ENCODE measurements at places on chromosomes 2 and 18.

DNA sequence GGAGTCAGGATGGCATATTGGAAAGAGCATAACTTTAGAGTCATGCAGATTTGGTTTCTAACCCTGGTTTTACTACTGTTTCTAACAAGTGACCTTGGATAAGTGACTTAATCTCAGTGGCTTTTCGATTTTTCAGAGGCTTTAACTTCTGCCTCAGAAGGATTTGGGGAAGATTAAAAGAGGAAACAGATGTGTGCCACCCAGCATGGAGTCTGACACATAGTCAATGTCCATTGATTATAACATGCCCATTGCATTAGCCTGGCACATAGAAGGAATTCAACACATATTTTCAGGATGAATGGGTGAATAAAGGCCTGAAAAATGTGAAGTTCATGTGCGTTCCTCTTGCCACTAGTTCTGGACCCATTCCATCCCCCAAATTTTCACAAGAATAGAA is 438.2 kb downstream of the EPHA4 start:
- DNase-seq: no peak

GRCh38 chr18:78595453-78595852 is 384.2 kb upstream of the SALL3 start:
- no peak for DNase-seq

- no peak for DNase-seq
Observed at GRCh38 chr2:85577386-85578242, at the start of gene VAMP8. TSS of gene VAMP8 (plus strand) at chr2:85577586. CDS start at chr2:85577647, 61 bp downstream.

DNA sequence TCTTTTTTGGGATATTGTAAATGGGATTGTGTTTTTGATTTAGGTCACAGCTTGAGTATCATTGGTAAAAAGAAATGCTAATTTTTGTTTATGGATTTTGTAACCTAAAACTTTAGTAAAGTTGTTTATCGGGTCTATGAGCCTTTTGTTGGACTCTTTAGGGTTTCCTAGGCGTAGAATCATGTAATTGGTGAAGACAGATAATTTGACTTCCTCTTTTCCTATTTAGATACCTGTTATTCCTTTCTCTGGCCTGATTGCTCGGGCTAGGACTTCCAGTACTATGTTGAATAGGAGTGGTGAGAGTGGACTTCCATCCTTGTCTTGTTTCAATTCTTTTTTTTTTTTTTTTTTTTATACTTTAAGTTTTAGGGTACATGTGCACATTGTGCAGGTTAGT is 149.0 kb downstream of the QPCT start:
- DNase-seq: no peak

GRCh38 chr2:55827855-55828254 is 95.7 kb downstream of the EFEMP1 start:
- no peak for DNase-seq

GRCh38 chr2:51511002-51511401 is 479.1 kb upstream of the NRXN1 start:
- DNase-seq: no peak

- DNase-seq: no peak
Observed at GRCh38 chr2:65489269-65489668, 56.9 kb upstream of the SPRED2 start.

DNA sequence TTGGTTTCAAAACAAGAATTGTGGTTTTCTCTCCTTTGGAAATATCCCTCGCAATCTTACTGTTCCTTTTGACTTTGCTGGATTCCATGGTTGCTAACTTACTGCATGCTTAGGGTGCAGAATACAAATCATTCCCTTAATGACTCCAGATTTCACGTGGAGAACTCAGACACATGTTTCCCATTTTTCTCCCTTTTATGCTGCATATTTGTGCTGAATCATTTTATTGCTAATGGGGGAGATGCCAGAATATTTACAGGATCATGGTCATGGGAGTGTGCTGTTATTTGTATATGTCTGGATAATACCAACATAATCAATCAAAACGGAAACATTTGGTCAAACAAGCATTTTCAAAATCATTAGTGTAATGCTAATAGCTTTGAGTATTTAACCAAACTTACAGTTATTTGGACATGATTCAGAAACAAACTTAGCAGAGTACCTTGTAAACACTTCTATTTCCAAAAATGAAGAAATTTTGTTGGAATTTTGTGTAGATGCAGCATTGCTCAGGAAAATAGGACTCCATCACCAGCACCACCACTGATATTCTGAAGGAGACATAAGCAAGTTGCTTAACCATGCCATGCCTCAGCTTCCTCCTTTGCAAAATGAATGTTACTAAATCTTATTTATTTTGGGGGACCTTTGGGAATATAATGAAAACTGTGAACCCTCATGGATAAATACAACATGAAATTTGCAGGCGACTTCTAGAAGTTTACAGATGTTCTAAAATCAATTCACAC is 122.5 kb upstream of the RND3 start:
- DNase-seq: no peak

GRCh38 chr2:133271105-133271504 is 297.2 kb downstream of the NCKAP5 start:
- DNase-seq: no peak

- no peak for DNase-seq
Observed at GRCh38 chr2:71560638-71561011, 107.3 kb downstream of the DYSF start.

DNA sequence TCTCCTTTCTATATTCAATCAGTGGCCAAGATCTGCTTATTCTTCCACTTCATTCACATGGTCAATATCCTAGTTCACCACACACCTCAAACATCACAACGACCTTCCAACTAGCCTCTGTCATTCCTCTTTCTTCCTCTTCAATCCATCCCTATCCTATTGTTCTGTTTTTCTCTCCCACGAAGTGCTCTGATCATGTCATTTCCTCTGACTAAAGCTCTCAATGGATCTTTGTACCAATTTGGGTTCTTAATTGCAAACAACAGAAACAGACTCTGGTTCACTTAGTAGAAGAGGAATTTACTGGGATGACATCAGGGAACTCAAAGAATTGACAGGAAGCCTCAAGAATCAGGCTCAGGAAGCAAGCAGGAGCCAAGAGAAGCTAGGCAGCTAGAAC is 23.5 kb downstream of the WNT10A start:
- DNase-seq: no peak

GRCh38 chr18:51911584-51911983 is 428.4 kb upstream of the DCC start:
- DNase-seq: no peak

- DNase-seq: no peak
Observed at GRCh38 chr2:237806334-237806733, 7.8 kb downstream of the RBM44 start.

- DNase-seq: no peak
Observed at GRCh38 chr18:8809514-8809913, 104.2 kb downstream of the MTCL1 start.

GRCh38 chr2:220151341-220151740 is 523.9 kb downstream of the SLC4A3 start:
- no peak for DNase-seq

DNA sequence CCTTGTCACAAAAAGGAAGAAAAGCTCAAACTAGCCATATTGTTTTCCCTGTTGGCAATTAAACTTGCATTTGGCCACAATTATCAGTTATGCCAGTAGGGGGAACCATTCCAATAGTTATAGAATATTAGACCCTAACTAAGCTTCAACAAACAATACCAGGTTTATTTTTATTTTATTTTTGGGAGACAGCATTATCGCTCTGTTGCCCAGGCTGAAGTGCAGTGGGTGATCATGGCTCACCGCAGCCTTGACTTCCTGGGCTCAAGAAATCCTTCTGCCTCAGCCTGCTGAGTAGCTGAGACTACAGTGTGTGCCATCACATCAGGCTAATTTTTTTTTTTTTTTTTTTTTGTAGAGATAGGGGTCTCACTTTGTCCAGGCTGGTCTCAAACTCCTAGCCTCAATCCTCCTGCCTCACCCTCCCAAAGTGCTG is 102.1 kb downstream of the ATAD2B start:
- peak; percentile 24 for DNase-seq

DNA sequence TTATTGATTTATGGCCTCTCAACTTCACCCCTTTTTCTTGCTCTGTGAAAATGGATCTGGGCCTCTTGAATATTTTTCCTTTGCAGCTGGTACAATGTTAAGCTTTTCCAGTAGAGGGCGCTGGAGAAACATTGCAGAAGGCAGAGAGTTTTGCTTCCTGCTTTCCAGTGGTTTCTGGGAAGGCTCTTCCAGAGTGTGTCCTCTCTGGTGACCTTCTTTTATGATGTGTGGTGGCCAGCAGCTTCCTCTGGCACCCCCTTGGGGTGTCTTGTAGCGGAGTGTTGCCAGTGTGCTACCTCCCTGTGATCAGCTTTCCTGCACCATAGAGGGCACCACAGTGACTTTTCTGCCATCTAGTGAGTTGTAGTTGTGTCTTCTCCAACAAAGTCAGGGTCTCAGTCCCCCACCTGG is 25.4 kb upstream of the MGAT5 start:
- no peak for DNase-seq

DNA sequence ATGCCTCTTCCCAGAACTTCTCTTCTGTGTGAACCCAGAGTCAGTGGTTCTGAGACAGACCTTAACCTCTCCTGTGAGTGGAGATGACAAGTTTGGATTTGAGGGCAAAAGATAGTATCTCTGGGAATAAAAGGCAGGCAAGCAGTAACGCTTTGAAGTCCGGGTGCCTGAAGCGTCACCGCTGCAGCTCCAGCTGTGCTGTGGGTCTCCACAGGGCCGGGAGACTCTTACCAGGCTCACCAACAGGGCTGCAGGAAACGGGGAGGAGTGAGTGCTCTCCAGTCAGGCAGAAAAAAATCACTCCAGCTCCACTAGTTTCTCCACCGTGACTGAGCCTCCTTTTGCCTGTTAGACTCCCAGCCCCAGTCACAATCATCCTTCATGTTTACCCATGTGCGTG is 79.7 kb upstream of the MAP4K4 start:
- no peak for DNase-seq

DNA sequence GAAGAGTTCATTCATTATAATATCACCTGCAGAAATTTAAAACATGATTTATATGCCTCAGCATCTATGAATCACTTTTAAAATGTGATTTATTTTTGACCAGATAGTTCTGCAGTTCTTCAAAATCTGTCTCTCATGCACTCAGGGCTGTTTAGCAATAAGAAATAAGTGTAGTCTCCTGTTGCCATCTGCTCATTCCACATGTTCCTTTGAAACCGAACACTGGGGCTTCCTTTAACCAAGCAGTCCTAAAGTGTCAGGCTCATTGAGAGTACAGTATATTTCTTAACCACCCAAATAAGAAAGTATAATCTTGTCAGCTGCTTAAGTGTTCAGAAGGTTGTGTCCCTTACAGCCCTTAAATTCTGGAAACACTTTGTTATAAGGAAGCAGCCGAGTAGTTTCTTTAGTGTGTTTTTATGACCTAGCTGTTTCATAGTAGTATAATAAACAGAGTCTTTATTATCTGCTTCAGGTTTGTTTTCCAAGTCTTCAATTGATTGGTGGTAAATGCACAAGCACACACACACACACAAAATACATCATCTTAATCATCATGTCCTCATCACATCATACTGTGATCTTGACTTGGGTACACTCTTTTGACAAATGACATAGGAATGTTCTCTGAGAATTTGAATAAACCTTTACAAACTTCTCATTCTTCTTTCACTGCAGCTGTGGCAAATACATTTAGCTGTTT is 10.4 kb downstream of the WDR7 start:
- DNase-seq: no peak

GRCh38 chr2:43102366-43103092 is 123.9 kb downstream of the ZFP36L2 start:
- DNase-seq: no peak

DNA sequence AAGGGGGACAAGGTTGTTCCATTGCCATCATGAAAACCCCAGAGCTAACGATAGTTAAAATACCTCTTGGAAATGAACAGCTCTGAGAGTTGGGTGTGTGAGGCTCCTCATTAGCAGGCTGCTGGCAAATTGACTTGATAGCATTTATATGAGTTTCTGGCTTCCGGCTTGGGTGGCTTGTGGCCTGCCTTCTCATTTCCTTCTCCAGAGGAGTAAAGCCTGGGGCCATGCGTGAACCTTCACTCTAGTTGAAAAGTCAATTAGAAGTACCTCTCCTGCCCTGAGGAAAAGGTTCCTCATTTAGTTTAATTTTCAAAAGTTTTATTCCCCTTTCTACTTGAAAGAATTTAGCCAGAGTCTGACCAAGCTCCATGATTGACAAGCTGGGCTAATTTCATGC is 67.1 kb downstream of the MGAT5 start:
- no peak for DNase-seq

- no peak for DNase-seq
Observed at GRCh38 chr2:170322140-170322766, 144.3 kb downstream of the MYO3B start.

DNA sequence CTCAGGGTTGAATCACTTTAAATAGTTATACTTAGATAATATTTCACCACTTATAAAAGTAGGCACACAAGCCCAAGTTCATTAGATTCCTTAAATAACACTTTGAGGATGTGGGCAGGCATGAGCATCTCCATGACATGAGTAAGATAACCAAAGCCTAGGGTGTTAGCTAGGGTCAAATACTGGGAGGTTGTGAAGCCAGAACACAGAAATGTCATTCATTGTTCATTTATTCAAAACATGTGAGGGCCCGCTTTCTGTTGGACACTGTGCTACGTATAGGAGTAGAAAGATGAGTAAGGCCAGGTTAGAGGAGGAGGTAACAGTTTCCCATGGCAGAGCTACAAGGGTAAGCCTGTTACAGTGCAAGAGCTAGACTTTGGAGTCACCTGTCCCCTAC is 93.5 kb upstream of the NEDD4L start:
- no peak for DNase-seq

GRCh38 chr2:75031171-75031570 is 72.7 kb downstream of the POLE4 start:
- no peak for DNase-seq

- DNase-seq: no peak
Observed at GRCh38 chr2:100986157-100986556, 15.9 kb upstream of the RPL31 start.

DNA sequence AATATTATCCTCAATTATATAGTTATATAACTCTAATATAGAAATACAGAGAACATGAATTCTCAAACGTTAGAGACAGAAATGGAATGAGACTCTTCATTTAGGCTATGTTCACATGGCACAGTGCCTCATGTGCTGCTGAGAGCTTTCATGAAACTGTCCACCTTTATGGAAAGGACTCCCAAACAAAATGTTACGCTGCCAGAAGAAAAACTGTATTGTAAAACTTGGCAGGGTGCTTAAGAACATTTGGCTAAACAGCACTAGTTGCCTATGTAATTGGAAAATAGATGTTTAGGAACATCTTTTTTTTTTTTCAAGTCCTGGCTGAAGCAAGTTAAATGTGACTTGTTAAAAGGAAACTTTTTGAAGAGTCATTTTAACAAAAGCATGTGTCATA is 396.0 kb downstream of the ERBB4 start:
- no peak for DNase-seq

GRCh38 chr18:51083398-51083797 is 53.4 kb downstream of the SMAD4 start:
- DNase-seq: no peak

DNA sequence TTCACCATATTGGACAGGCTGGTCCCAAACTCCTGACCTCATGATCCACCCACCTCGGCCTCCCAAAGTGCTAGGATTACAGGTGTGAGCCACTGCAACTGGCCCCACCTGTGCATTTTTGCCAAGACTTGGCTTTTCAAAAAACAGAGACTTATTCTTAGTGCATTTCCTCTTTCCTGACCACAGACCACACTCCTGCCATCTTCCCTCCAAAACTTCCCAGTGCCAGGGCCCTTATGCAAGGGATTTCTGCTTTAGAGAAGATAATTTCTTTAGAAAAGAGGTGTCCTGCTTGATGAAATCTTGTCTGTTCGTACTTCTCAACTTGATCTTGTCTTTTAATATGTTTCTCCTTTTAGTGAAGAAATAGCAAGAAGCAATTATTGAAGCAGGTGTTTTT is 98.8 kb upstream of the ZNF516 start:
- no peak for DNase-seq

GRCh38 chr2:237196409-237196808 is 110.7 kb downstream of the COPS8 start:
- no peak for DNase-seq
